ENCODE measurements at places on chromosomes 7 and 10. TPM values are rescaled to one million over a fixed set of nuclear protein-coding genes. Genes with fewer than 3 reads are reported as not detected.
A peak's percentile ranks its signal among the peaks of the same experiment; 100 is the strongest.

DNA sequence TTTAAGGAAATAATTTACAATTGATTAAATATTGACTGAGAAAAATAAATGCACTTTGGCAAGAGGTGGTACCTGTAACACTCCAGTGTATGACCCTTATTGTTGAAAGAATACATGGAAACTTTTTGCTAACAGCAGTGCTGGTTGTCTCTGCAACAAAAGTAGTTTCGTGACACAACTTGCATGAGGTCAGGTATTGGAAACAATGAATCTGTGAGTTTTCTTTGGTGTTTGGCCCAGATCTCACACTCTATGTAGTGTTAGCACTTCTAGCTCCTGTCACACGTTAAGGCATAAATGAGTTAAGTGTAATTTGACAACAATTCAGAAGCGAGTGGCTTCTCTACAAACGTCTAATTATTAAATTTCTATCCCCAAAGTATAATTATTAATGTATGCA is 137.7 kb upstream of the MDFIC start:
- no peak for DNase-seq
- no peak overlapping the region for H3K27ac ChIP-seq
- H3K4me3 ChIP-seq: no peak overlapping the region
- no peaks in the 10 kb centered on the region for H3K36me3 ChIP-seq

- peaks cover 14% of the 10 kb centered on the region for H3K27me3 ChIP-seq
- H3K27ac ChIP-seq: no peak overlapping the region
- no peak for DNase-seq
- H3K4me1 ChIP-seq: no peaks in the 10 kb centered on the region
Observed at GRCh38 chr7:105250706-105251105, 138.0 kb downstream of the SRPK2 start.

- H3K36me3 ChIP-seq: peaks cover 52% of the 10 kb centered on the region
- H3K27me3 ChIP-seq: no peaks in the 10 kb centered on the region
- H3K27ac ChIP-seq: no peak overlapping the region
- peaks cover 5% of the 10 kb centered on the region for H3K4me1 ChIP-seq
- DNase-seq: no peak
Observed at GRCh38 chr7:36395171-36395894, 5.7 kb downstream of the ANLN start.

DNA sequence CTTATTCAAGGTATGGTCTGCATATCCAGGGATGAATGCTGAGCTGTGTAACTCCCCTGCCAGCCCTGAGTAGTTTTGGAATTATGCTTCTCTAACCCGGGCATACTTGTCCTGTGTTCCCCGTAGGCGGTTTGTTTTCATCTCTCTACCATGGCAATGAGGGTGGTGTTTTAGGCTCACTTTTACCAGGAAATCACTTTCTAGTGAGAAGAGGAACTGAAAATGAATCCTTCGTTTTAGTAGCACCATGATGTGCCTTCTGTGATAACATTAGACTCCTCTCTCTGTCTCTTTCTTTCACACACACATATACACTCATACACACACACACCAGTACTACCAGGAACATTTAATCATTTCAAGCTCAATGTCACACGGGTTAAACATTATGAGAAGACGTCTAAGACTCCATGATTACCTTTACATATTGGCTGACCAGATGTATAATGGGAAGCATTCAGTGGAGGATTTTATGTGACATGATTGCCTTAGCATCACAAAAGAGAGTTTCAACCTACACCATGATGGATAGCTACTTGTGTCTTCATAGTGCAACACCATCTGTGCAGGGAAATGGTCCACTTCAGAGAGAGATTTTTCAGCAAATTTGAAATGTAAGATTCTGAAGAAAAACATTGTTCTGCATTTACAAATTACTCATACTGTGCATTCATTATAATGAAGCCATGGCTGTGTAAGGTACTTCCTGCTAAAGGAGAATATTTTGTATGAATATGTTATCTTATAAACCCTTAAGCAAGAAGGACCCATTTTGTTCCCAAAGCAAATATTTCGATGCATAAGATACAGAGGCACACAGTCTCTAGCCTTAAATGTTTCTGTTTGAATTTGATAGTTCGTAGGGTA is 31.0 kb upstream of the PFKP start:
- H3K36me3 ChIP-seq: no peaks in the 10 kb centered on the region
- no peak overlapping the region for H3K27ac ChIP-seq
- no peak for DNase-seq
- no peaks in the 10 kb centered on the region for H3K27me3 ChIP-seq
- no peak overlapping the region for H3K4me3 ChIP-seq

- peak; percentile 68 for DNase-seq
- H3K27ac ChIP-seq: no peak overlapping the region
- H3K27me3 ChIP-seq: no peaks in the 10 kb centered on the region
- H3K4me3 ChIP-seq: no peak overlapping the region
Observed at GRCh38 chr7:134255814-134256213, 60.9 kb downstream of the SLC35B4 start.

DNA sequence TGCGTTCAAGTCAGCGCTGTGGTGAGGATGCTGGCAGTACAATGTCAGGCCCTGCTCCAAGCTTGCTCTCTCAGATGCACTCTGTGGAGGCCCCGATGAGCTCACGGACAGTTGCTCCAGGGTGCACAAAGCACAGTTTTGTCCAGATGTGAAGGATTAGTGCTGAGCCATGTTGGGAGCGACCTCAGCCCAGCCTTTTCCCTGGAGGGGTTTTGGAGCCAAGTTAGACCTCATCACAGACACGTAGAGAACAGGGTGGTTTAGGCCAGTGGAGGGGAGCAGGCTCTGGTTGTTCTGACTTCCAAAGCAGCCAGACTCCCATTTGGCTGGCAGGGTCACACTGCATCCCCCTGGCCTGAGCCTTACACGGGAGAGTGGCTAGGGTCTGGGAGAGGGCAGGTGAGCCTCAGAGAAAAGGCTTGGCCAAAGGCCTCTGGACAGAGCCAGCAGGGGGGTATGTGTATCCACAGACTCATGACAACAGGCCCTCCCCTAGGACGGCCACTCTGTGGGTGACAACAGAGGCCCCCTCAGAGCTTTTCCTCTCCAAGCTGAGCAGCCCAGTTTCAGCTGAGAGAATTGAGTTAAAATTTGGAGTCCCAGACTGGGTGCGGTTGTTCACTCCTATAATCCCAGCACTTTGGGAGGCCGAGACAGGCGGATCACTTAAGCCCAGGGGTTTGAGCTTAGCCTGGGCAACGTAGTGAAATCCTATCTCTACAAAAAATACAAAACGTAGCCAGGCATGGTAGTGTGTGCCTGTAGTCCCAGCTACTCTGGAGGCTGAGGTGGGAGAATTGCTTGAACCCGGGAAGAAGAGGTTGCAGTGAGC is 4.7 kb downstream of the PLAC9 start:
- no peak overlapping the region for H3K4me3 ChIP-seq
- no peaks in the 10 kb centered on the region for H3K4me1 ChIP-seq
- peaks cover 13% of the 10 kb centered on the region for H3K27me3 ChIP-seq
- no peak for DNase-seq

DNA sequence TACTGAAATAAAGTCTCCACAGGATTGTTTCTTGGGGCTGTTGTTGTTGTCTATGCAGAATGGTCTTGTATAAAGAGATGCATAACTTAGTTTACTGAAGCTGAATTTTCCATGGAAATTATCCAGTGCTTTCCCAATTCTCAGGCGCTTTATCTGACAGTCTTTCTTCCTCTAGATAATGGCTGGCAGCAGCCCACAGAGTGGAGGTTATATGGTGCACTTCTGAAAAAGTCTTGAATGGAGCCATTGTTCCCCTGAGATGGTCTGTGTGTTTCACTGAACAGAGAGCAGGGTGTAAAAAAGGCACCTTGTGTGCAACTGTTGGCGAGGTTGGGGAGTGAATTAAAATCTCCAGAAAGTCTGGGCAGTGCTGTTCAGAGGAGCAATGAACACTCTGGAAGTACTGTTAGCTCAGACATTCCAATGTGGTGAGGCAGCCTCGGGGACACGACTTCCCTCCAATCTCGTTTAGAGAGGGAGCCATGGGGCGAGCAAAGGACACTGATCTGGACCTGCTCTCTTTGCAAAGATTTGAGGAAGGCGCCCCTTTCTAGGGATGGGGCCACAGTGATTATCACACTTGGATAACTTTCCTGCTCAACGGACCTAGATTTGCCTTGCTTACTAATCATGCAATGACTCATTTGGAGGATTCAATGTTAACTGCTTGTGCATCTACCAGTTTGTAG is 2.0 kb upstream of the PLCE1 start:
- H3K36me3 ChIP-seq: no peaks in the 10 kb centered on the region
- peak; percentile 84 for DNase-seq
- no peaks in the 10 kb centered on the region for H3K27me3 ChIP-seq
- H3K4me1 ChIP-seq: peaks cover 6% of the 10 kb centered on the region
- H3K4me3 ChIP-seq: peak overlapping the region; percentile 9

DNA sequence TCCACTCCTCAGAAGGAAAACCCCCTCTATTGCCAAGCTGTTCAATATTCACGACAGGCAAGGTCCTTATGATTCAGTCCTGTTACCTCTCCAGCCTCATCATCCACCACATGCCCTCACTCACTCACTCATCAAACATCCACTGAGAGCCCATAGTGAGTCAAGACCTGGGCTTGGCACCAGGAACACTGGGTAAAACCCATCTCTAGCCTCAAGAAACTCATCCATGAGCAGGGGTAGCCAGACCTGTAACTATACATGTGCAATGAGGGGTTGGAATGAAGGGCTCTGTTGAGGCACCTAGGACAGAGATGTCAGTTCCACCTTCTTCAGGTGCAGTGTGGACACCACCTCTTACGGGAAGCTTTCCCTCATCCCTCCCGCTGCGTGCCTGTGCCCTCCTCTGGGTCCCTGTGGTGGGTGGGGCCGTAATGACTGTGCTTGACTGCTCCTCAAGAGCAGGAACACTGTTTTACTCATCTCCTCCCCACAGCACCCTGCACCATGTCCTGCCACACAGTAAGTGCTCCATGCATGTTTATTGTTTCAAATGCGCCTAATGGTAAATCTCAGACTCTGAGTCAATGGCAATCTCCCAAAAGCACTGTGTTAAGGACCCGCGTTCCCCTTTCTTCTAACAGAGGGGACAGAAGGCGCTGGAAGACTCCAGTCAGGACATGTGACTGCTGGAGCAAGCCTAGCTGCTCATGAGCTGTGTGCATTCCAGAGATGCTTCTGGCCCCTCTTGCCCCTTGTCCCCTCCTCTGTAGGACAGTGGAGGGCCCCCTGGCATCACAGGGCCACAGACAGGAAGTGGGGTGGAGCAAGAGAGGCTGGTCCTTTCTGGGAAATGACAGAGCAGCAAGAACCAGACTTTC is 95.4 kb downstream of the HIPK2 start:
- H3K4me1 ChIP-seq: peaks cover 15% of the 10 kb centered on the region
- DNase-seq: no peak
- no peak overlapping the region for H3K27ac ChIP-seq
- no peak overlapping the region for H3K4me3 ChIP-seq
- peaks cover 51% of the 10 kb centered on the region for H3K36me3 ChIP-seq

DNA sequence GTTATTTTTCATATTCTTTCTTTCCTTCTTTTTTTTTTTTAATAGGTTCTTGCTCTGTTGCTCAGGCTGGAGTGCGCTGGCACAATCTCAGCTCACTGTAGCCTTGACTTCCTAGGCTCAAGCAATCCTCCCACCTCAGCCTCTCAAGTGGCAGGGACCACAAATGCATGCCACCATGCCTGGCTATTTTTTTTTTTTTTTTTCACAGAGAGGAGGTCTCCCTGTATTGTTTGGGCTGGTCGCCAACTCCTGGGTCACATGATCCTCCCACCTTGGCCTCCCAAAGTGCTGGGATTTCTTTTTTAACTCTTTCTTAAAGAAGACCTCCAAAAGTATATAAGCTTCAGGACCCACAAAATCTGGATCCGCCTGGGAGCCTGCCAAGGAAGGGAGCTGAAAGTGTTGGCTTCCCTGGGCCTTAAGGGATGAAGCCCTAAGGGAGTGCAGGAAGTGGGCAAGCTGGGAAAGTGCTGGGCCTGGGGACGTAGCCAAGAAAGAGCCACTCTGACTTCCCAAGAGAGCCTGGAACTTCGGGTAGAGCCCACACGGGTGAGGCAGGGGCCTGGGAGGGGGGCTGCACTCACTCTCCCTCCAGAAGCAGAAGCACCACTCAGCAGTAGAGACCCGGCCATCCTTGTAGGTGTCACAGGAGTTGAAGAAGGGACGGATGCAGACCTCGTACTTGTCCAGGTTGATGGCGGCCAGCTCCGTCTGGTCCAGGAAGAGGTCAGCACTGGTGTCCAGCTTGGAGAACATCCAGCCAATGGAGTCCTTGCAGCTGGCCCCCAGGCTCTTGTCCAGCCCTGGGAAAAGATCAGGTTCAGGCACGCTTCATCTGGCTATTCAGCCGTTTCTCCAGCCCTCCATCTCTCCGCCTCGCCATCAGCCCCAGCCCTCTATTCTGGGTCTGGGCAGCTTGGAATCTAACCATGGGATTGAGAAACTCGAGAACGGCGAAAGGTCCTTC is 21.8 kb downstream of the SPOCK2 start:
- DNase-seq: no peak
- no peaks in the 10 kb centered on the region for H3K36me3 ChIP-seq
- no peaks in the 10 kb centered on the region for H3K4me1 ChIP-seq
- no peaks in the 10 kb centered on the region for H3K27me3 ChIP-seq

GRCh38 chr7:148962823-148963582 is 65.3 kb downstream of the PDIA4 start:
- H3K36me3 ChIP-seq: no peaks in the 10 kb centered on the region
- peak overlapping the region; percentile 77 for H3K4me3 ChIP-seq
- H3K4me1 ChIP-seq: no peaks in the 10 kb centered on the region

DNA sequence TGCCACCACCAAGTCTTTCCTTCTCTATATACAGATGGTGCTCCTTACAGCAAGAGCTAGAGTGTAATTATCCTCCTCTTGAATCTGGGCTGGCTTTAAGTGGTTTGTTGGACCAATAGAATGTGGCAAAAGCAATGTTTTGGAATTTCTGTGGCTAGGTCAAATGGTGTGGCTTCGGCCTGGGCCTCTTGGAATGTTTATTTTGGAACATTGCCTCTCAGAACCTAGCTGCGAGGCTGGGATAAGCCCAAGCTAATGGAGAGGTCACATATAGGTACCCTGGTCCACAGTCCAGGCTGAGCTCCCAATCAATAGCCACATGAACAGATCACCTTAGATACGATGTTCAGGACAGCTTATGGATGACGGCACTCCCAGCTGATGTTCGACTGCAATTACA is 556.7 kb downstream of the TYW1 start:
- H3K4me1 ChIP-seq: no peaks in the 10 kb centered on the region
- no peak overlapping the region for H3K27ac ChIP-seq
- no peak overlapping the region for H3K4me3 ChIP-seq
- no peaks in the 10 kb centered on the region for H3K27me3 ChIP-seq
- no peaks in the 10 kb centered on the region for H3K36me3 ChIP-seq

GRCh38 chr10:116162851-116163250 is 110.2 kb downstream of the GFRA1 start:
- H3K36me3 ChIP-seq: no peaks in the 10 kb centered on the region
- no peaks in the 10 kb centered on the region for H3K4me1 ChIP-seq
- DNase-seq: no peak
- H3K4me3 ChIP-seq: no peak overlapping the region

- H3K4me3 ChIP-seq: no peak overlapping the region
- DNase-seq: no peak
Observed at GRCh38 chr7:100884736-100885439, 4.6 kb downstream of the UFSP1 start.

Gene NEBL
- 39.8 TPM for total RNA-seq

Gene WDR11
- total RNA-seq: 96.1 TPM

Gene GPC2
- 39.3 TPM for total RNA-seq

Gene AFAP1L2
- 1.5 TPM for total RNA-seq

Gene CALN1
- total RNA-seq: 7.0 TPM

Gene SPDYE1
- not detected for total RNA-seq

Gene HABP2
- total RNA-seq: 1.6 TPM

Gene PTPN20
- total RNA-seq: 0.61 TPM

Gene MYO3A
- total RNA-seq: 37.6 TPM

Gene SPAM1
- total RNA-seq: 0.67 TPM
